MV-4-11 (cell line): ENCODE measurements at places on chromosomes 3 and 15.

- DNase-seq = no peak
Measured at GRCh38 chr15:75598361-75598760, 19.2 kb upstream of the PTPN9 start.

DNA sequence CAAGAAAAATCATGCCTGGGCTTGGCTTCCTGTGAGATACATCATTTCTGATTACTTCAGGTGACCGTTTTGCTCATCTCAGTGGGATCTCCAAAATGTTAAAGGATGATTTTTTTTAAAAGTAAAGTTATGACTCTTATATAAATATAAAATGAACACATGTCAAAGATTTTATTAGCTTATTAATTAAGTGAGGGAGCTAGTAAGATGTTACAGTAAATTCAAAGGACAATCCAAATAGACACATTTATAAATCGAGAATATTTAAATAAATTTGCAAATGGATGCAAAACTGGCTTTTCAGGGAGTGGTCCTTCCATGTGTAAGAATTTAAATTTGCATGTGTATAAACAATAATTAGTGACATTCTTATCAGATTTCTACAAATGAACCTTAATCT is 87.0 kb downstream of the IQCH start:
- no peak for DNase-seq

DNA sequence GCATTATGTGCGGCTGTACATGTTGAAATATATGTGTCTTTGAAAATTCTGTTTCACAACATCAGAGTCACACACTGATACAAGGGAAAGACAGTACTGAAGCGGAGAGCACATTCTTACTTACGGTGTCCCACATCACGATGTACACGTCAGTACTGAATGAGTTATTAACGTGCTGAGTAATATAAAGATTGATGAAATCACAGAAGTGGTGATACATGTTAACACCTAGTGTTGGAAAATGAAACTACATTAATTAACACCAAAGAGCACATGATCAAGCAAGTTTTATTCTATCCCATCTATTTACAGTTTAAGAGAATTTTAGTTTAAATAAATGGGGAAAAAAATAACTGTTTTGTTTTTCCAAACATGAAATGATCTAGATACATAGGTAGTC is 15.6 kb downstream of the EOGT start:
- DNase-seq = no peak

- peak; percentile 51 for DNase-seq
Measured at GRCh38 chr3:112539825-112540650, 21.7 kb downstream of the ATG3 start.

GRCh38 chr3:7207125-7207524 is 346.2 kb downstream of the GRM7 start:
- DNase-seq = no peak

- DNase-seq = no peak
Measured at GRCh38 chr15:71844916-71845315, 34.6 kb downstream of the NR2E3 start.

DNA sequence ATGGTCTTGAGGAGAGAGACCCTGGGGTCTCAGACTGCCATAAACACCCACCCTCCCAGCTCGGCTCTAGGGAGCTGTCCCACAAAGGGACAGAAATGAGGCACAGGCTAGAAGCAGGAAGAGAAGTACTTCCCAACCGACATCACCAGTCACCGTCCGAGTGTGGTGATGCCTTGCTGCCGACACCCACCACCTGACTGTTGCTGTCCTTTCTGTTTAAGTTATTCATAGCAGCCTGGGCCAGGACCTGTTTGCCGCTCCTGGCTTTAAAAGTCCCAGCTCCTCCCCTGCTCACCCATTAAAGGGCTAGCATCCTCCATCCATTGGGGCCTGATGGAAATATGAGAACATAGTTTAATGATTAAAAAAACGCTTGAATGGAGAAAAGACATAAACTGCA is 13.2 kb upstream of the SPG11 start:
- DNase-seq = no peak

DNA sequence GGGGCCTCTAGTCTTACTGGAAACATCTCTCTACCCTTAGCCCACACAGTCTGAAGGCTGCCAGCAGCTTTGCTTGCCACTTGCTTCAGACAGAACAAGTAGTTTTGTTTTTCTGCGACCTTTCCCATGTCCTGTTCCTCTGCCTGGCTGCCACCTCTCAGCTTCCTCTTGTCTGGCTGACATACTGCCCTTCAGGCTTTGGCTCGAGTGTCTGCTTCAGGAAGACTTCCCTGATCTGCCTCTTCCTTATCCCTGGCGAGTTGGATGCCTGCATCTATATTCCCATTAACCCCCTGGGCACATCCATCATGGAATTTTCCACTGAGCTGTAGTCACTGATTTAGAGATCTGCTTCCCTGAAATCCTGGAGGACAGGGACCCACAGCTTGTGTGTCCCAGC is 25.1 kb upstream of the CPNE9 start:
- no peak for DNase-seq

DNA sequence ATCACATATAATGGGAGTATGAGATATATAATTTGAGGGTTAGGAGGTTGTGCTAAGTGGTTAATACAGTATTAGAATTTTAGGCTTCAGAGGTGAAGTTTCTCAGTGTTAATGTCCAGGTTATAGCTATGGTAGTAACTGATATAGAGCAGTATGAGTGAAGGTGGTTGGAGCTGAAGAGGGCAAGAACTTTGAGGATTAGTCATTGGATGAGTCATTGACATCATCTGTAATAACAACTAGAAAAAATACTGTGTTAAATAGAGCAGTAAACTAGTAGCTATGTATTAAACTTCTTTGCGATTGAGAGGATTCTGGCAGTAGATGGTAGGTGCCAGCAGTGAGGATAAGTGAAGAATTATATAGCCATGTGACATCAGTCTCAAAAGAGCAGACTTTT is 47.5 kb upstream of the EIF3J start:
- DNase-seq = peak; percentile 10

DNA sequence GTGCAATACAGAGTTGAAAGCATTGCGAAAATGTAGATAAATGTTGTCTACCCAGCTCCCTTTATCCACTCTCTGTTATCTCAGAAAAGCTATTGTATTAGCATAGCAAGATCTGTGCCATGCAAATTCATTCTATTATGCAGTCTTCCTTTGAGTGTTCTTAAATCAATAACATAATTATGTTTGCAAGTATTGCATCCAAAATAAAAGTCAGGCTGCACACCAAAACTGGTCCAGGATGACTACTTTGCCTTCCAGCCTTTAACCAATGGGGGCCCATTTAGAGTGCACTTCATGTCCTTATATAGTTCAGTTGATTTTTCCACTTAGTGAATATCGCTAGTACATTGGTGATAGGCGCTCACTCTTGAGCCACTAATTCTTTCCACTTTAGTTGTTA is 107.4 kb upstream of the MLF1 start:
- no peak for DNase-seq

- DNase-seq = no peak
Measured at GRCh38 chr15:73751899-73752805, 999 bp downstream of the INSYN1 start.
